ENCODE measurements at places on chromosomes 13 and 19. TPM values are rescaled to one million over a fixed set of nuclear protein-coding genes. Genes with fewer than 3 reads are reported as not detected.

DNA sequence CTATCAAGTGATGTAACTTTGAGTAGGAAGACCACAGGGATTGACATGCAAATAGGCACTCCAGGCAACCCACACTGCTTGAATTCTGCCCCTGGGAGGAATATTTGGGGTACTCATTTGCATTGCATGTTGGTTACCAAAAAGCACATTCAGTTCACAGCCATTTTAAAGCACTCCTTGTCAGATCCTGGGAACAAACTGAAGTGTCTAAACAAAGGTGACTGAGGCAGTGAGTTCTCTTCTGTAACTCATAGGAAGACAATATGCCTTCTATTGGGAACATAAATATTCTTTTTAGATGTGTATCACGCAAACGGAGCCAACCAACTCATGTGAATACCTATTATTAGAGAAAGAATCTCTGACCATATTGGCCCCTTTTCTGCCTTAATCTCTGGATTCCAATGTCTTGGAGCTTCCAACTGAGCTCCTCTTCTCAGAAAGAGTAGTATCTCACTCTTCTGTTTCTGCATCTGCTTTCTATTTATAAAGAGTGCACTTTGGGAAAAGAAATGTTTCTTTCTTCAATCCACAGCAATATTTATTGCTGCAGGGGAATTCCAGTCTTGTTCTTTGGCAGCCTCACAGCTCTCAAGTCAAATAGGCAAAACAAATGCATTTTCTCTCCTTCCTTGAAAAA, 125.7 kb upstream of the NBEA start:
- no peak for DNase-seq

Gene SLC17A7
- total RNA-seq, result 0.78 TPM

Gene C19orf44
- 4.4 TPM for total RNA-seq

- no peak for DNase-seq
Measured at GRCh38 chr13:77544758-77545338, 9.3 kb downstream of the SCEL start.

DNA sequence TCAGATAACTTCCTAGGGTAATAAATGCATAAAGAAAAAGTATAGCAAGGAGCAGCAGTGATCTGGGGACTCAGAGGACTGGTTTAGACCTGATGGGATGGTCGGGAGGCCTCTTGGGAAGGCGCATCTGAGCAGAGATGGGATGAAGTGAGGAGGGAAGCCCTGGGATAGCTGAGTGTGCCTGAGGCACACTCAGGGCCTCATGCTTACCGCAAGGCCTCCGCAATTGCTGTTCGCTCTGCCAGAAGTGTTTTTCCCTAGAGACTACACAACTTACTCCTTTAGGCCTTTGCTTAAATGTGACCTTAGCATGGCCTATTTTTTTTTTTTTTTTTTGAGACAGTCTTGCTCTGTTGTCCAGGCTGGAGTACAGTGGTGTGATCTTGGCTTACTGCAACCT, 4.1 kb upstream of the DLL3 start:
- no peak for DNase-seq

- no peak for DNase-seq
Measured at GRCh38 chr13:85313761-85314503, 485.3 kb downstream of the SLITRK6 start.

Gene HSPB6
- 25.3 TPM for total RNA-seq
